ENCODE measurements at places on chromosomes 5 and 9.

DNA sequence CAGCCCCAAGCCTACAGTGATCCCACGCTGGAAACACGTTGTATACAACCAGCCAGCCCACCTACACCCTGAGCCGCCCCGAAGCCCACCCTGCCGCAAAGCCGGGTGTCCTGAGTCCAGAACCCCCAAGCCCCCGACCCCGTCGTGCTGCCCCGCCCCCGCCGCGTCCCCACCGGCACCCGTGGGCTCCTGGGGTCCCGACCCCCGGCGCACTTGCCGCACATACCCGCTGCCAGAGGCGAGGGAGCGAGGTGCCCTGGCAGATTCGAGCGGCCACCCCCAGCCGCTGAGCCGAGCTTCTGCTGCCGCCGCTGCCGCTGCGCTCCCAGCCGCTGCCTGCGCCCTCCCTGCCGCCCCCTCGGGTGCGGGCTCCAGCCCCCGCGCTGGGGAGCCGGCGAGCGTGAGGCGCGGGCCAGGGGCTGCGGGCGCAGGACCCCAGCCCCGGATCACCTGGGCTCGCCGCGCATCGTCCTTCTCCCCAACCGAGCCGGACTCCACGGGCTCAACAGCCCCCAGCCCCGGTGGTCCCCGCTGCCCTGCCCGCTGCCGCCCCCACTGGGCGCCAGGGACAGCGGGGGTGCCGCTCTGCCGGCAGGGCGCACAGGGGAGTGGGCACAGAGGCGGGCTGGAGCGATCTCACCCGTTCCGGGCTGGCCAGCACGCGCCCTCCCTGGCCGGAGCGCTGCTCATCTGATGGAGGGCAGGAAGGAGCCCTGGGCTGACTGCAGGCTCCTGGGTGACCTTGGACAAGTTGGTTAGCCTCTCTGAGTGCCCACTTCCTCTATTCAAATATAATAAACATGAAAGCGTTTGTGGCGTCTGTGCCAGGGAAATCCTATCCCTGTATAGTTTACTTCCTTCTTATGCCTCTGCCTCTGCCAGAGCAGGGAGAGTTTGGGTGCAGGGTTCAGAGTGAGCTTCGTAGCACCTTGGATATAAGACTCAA is at the start of gene HTR4:
HTR4 (minus strand) TSS at position 692 of the 946 bp plus-strand sequence. CDS start 17,513 bp downstream, outside the sequence.
- DNase-seq = no peak

DNA sequence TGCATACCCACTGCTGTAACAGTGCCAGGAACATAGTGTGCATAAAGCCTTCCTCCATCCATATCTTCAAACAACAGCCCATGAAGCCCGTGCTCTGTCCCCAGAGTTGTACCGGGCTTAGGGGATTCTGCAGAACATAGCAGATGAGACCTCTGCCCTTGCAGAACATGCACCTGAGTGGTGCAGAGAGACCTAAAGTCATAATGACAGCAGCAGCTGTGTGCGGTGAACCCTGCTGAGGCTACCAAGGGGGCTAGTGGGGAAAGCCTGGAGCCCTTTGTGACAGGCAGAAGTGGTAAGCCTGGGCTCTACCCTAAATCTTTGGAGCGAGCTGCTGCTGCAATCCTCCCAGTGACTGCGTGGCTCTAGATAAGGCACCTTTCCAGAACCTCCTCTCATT is 32.2 kb upstream of the BRD3 start:
- DNase-seq = no peak

DNA sequence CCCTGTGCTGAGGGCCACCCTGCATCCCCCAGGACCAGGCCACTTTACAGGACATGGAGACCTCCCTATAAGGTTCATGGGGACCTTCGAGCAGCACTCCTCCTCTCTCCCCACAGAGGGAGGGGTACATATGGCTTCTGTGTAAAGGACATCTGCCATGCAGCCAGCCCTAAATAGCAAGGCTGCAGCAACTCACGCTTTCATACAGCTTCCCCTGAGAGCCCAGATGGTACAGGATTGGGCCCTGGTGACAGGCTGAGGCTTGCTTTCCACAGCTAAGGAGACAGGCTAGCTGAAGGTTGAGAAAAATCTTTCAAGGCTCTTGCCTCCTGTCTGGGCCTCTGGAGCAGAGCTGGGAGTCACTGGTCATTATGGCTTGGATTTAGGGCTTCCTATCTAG is 147.0 kb upstream of the ZNF366 start:
- no peak for DNase-seq

- no peak for DNase-seq
Measured at GRCh38 chr5:52789851-52790250, 2.1 kb downstream of the ITGA1 start.

DNA sequence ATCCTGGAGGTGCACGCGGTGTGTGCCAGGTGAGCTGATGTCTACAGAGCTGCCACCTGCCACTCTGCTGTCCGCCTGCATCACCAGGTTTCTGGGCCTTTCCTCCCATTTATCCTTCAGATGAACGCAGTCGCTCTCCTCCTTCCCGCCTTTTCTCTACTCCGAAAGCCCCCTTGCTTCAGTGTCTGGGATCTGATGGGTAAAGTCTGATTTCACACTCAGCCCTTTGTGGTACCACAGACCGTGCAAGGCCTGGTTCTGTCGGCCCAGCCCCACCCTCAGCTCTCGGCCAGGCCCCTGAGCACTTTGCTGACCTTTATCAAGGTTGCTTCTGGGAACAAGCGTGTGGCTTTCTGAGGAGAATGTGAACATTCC is 32.5 kb downstream of the GLT6D1 start:
- DNase-seq = no peak

DNA sequence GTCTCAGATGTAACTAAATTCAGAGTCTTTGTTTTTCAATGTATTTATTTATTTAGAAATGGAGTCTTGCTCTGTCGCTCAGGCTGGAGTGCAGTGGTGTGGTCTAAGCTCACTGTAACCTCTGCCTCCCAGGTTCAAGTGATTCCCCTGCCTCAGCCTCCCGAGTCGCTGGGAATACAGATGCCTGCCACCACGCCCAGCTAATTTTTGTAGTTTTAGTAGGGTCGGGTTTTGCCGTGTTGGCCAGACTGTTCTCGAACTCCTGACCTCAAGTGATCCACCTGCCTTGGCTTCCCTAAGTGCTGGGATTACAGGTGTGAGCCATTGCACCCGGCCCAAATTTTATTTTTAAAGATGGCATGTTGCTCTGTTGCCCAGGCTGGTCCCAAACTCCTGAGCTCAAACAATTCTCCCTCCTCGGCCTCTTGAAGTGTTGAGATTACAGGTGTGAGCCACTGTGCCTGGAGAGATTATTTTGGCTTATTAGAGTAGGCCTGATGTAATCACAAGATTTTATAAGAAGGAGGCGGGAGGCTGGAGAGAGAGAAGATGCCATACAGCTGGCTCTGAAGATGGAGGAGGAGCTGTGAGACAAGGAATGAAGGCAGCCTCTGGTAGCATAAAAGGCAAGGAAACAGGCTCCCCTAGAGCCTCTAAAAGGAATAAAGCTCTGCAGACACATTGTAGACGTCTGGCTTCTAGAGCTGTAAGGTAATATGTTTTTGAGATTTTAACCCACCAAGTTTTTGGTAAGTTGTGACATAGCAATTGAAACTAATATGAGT is 12.9 kb upstream of the KLF9 start:
- no peak for DNase-seq

DNA sequence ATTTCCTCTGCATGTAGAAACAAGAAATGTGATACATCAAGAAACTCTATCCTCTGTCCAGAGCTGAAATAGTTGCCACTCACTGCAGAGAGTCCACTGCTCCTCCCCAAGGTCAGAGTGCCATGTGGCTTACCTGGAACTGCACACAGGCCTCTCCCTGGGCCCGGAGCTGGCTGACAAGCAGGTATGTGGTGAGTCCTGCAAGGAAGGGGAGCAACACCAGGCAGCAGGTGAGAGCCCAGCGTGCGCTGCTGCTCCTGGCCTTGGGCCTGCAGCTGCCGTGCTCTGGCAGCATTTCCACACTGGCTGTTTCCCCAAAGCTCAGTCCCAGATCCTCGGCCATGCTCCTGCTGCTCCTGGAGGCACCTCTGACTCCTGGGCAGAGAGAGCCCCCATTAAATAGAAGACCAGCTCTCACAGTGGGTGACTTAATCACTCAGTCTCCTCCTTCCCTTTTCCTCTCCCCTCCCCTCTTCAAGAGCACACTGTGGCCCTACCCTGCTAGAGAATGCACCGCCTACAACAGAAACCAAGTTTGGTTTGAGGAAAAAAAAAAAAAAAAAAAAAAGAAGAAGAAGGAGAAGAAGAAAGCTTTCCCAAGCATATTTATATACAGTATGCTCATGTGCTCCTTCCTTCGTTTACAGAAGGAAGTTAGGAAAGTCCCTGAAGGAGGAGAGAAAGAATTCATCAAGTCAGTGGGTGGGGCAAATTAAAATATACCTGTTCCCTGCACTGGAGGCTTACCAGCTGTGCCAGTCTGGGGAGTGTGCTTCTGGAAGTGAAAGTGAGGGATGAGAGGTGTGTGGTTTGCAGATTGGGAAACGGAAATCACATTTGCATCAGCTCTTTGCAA is at the start of gene TNFSF15:
TNFSF15 (minus strand) TSS at position 370 of the 856 bp plus-strand sequence; CDS start at position 343, 27 bp downstream.
- DNase-seq = peak; percentile 11

GRCh38 chr9:31067418-31067817 is 1317.0 kb upstream of the ACO1 start:
- DNase-seq = no peak

- DNase-seq = peak; percentile 8
Measured at GRCh38 chr5:83509540-83509939, 38.0 kb downstream of the VCAN start.

- DNase-seq = no peak
Measured at GRCh38 chr5:76084496-76085242, 1.5 kb downstream of the SV2C start.

- DNase-seq = peak; percentile 16
Measured at GRCh38 chr9:105114964-105115728, 129.3 kb upstream of the SLC44A1 start.

- DNase-seq = no peak
Measured at GRCh38 chr5:115333164-115333563, 36.7 kb upstream of the CCDC112 start.

DNA sequence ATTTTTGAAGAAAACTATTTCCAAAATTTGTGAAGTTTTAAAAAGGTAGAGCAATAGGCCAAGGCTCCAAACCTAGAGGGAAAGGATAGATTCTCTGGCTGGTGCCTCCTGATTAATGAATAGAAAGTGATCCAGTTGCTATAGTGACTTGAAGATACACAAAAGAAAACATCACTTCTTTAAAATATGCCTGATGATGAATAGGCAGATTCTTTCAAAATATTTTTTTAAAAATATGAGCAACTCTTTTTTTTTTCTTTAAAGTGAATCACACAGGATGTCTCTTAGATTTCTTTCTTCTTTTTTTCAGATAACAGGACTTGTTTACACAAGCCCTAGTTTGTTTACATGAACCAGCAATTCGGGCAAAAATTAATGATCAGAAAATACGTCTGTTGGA is 124.4 kb downstream of the RFK start:
- DNase-seq = no peak

- DNase-seq = no peak
Measured at GRCh38 chr5:145824040-145824439, 11.1 kb downstream of the PRELID2 start.

DNA sequence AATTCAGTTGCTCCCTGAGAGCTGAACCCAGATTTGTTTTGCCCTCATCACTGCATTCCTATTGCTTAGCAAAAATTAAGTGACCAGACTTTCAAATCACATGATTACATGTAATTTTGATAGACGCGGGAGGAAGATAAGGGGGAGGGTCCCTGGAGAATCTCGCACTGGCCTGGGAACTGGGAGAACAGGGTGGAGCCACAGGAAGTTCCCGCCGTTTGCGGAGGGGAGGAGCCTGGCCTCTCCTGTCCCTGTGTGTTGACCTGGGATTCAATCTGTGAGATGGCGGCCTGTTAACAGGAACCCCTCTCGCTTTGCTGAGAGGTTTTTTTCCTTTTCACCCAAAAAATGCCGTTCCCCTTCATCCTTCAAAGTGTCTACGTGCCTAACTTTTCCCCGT is 142.9 kb upstream of the OR13F1 start:
- no peak for DNase-seq

DNA sequence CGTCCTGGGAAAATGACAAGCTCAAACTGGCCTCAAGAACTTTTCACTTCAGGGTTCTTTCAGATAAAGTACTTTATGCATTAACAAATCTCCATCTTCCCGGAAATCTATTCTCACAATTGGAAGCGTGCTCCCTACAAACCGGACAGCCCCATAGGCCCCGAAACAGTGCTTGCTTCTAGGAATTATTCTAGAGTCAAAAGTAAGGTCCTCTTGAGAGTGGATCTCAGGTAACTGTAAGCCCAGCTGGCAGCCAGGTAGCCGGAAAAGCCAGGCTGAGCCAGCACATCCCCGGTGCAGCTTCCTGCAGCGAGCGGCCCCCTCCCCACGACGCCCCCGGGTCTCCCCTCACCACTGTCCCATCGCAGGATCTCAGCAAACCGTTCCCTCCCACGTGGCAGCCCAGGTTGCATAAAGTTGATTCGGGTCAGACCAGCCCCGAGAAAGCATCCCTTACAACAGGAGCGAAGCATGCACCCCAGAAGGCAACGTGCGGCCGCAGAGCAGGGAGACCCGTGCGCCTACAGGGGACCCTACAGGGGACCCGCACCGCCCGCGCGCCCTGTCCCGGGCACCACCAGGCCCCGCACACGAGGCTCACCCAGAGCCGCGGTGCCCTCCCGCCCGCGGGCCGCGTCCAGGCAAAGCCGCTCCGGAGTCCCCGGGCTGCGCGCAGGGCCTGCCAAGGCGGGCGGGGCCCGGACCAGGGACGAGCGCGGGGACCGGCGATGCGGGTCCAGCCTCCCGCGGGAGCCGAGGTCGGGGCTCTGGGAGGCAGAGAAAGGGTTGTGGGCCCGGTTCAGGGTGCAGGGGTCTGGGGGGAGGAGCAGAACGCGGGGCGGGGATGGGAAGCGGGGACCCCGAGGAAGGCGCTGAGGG is 920 bp downstream of the LPCAT1 start:
- DNase-seq = no peak

- no peak for DNase-seq
Measured at GRCh38 chr5:120241400-120241799, 222.7 kb upstream of the PRR16 start.

- no peak for DNase-seq
Measured at GRCh38 chr5:100787648-100788047, 115.4 kb downstream of the ST8SIA4 start.

DNA sequence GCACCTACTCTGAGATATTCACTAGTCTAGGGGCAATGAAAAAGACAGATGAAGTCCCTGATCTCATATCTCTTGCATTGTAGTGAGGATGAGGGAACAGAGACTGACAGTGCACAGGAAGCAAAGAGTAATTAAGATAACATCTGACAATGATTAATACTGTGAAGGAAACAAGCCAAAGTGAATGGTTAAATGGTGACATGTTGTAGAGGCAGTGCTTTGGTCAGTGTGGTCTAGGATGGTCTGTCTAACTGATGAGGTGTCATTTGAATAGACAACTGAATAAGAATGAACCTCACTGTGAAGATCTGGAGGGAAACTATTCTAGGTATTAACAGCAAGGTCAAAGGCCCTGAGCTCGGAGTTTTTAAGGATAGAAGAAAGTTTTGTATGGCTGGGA is 333.3 kb upstream of the GRIA1 start:
- DNase-seq = no peak

- no peak for DNase-seq
Measured at GRCh38 chr5:151174612-151175101, 17.1 kb upstream of the ANXA6 start.

- no peak for DNase-seq
Measured at GRCh38 chr5:119383008-119383407, 27.2 kb downstream of the TNFAIP8 start.

GRCh38 chr5:74567411-74567995 is 73.0 kb downstream of the ENC1 start:
- DNase-seq = no peak

Data from globus pallidus (tissue), 1 donor.